WTC11 (cell line): ENCODE measurements at places on chromosomes 6 and 20.
A peak's percentile ranks its signal among the peaks of the same experiment; 100 is the strongest.

DNA sequence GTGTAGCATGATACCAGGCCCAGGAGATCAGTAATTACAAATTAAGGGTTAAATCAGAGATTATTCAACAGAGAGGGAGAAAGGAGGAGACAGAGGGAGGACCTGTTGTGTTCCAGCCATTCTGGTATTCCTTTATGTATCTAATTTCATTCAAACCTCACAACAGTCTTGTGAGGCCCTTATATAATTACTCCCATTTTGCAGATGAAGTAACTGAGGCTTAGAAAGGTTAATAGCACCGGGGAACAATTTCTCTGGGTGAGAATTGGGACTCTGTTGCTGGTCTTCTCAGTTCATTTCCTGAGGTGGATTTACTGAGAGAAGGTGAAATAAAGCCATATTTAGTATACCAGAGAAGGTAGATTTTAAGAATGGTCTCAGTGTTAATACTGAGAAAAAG, 66.6 kb downstream of the C6orf52 start:
- DNase-seq = no peak

- no peak for DNase-seq
Measured at GRCh38 chr6:53795340-53795701, 516 bp downstream of the LRRC1 start.

DNA sequence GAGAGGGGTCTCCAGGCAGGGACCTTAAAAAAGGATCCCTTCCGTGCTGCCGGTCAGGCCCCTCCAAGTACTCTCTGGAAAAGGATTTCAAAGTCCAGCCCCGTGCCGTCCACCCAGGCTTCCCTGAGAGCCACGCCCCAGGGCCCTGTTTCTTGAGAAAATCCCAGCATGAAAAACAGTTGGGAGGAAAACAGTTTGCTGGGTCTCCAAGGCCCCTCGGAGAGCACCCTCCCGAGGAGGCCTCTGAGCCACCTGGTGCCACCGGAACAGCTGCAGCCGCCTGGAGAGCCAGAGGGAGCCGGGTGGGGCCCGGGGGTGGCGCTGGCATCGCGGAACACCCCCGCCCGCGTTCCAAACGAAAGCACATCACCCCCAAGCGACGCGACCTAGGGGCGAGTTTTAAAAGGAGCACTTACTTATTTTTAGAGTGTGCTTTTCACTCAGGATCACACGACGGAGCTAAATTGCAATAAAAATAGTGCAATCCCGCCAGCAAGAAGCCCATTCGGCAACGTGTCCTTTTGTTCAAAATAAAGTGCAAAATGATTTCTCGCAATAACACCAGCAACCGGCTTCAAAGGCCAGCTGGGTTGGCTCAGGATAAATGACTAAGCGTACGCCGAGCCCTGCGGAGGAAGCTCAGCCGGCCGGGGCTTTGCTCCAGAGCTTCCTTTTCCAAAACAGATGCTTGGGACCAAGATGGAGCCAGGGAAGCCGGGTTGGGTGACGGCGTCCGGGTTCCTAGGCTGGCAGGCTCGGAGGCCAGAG, 64.2 kb downstream of the YTHDF1 start:
- DNase-seq = no peak

- DNase-seq = peak; percentile 60
Measured at GRCh38 chr6:159233365-159234101, 64.3 kb downstream of the FNDC1 start.

- no peak for DNase-seq
Measured at GRCh38 chr6:2477250-2477649, 231.8 kb upstream of the GMDS start.

GRCh38 chr6:39313526-39314272, 520 bp downstream of the KCNK17 start:
- DNase-seq = peak; percentile 62

GRCh38 chr20:22563062-22563965, 21.1 kb downstream of the FOXA2 start:
- no peak for DNase-seq

GRCh38 chr6:21131406-21131805, 462.1 kb upstream of the SOX4 start:
- DNase-seq = no peak

DNA sequence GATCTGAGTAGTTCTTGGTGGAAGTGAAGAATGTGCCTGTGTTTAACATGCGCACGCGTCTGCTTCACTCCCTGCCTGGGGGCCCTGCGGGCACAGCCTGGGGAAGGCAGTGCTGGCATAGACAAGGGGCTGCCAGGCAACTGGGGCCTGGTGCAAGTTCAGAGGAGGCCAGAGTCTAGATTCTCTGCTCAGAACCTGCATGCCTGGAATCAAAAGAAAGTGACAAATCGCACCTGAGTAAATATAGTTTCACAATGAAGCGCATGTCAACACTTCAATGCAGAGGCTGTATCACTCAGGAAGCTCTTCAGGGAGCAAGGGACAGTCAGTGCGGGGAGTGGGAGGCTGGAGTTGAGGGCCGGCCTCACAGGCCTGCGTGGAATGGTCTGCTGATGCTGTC, 24.2 kb upstream of the PPP1R14C start:
- no peak for DNase-seq

DNA sequence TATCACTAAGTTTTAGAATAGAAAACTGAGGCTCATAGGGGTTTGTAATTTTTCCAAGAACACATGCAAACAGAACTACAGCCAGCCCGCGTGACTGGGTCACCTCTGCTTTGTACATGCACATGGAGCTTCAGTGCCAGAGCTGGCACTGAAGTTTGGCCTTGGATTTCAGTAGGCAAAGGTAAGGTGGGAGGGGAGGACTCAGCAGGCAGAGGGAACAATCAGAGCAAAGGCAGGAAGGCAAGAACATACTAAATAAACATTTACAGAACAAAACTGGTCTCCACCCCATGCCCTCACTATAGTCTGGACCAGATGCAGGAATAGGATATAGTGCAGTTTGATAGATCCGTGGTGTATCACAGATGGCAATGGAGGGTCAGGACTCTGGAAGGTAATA, 13.6 kb upstream of the ABRACL start:
- DNase-seq = no peak

GRCh38 chr6:14759976-14760672, 485.7 kb upstream of the JARID2 start:
- no peak for DNase-seq

- no peak for DNase-seq
Measured at GRCh38 chr20:32510601-32511357, 74.4 kb downstream of the NOL4L start.

- DNase-seq = no peak
Measured at GRCh38 chr6:169665289-169665688, 36.5 kb downstream of the WDR27 start.

- peak; percentile 68 for DNase-seq
Measured at GRCh38 chr20:62795023-62795761, 1.1 kb upstream of the MRGBP start.

DNA sequence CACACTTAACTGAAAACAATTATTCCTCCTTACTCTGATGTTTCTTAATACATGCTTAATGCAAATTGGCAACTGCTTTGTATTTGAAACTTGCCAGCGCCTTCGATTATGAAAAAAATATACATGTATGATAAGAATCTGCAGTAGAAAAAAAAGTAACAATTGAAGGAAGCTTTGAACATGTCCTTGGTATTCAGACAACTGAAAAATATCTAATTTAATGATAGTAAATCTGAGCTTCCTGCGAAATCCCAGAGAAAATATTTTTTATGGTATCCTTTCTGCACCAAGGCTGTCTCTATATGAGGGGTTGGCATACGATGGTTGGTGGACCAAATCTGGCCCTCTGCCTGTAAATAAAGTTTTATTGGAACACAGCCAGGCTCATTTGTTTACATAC, 186.2 kb downstream of the HDGFL1 start:
- no peak for DNase-seq

DNA sequence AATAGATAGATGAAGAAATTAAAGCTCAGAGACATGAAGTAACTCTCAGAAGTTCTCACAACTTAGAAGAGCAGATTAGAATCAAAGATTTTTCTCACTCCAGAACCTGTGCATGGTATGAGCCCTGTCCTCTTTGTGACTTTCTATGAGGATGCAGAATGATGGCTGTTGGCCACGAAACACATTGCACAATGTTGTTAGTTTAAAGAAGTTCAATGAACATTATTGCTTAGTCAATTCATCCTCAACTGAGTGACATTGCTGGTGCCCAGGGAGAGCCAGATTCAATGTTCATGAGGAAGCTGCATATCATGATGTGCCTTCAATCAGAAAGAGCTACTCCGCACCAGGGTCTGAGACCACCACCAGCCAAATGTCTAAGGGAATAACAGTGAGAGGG, 633.1 kb downstream of the PTPRT start:
- no peak for DNase-seq

GRCh38 chr20:44324343-44324742, 12.5 kb upstream of the R3HDML start:
- no peak for DNase-seq

GRCh38 chr6:90818163-90818562, 231.3 kb upstream of the MAP3K7 start:
- DNase-seq = no peak

- no peak for DNase-seq
Measured at GRCh38 chr6:4503700-4504099, 272.5 kb upstream of the CDYL start.

GRCh38 chr6:47571488-47571887, 93.9 kb downstream of the CD2AP start:
- no peak for DNase-seq

- DNase-seq = no peak
Measured at GRCh38 chr20:23634985-23635767, 2.6 kb downstream of the CST3 start.

DNA sequence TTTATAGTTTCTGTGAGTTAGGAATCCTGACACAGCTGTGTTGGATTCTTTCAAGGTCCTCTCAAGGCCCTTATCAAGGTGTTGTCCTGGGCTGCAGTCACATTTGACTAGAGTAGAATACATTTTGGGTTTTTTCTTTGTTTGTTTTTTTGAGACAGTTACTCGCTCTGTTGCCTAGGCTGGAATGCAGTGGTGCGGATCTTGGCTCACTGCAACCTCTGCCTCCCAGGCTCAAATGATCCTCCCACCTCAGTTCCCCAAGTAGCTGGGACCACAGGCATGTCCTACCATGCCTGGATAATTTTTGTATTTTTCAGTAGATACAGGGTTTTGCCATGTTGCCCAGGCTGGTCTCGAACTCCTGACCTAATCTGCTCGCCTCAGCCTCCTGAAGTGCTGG, 15.7 kb downstream of the NFYA start:
- no peak for DNase-seq

- DNase-seq = no peak
Measured at GRCh38 chr20:40525351-40525750, 163.7 kb downstream of the MAFB start.

DNA sequence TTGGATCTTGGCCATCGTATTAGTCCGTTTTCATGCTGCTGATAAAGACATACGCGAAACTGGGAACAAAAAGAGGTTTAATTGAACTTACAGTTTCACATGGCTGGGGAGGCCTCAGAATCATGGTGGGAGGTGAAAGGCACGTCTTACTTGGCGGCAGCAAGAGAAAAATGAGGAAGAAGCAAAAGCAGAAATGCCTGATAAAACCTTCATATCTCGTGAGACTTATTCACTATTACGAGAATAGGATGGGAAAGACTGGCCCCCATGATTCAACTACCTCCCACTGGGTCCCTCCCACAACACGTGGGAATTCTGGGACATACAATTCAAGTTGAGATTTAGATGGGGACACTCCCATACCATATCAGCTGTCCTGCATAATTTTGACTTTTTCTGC, 20.1 kb upstream of the REPS1 start:
- DNase-seq = no peak

DNA sequence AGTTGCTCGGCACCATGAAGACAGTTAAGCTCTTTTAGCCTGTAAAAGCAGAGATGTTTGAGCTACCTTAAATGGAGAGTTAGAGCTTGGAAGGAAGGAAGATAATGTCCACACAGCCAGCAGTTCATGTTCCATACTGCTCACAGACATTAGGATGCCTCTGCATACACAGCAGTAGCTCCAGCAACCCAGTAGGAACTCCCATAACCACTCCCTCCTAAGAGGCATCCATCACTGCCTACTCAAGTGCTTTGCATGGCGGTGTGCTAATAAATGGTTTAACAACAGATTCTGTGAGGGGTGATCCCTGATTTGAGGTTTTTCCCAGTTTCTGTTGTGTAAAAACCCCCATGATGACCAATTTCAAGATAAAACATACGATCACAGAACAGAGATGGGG, 286.4 kb downstream of the HACE1 start:
- no peak for DNase-seq

DNA sequence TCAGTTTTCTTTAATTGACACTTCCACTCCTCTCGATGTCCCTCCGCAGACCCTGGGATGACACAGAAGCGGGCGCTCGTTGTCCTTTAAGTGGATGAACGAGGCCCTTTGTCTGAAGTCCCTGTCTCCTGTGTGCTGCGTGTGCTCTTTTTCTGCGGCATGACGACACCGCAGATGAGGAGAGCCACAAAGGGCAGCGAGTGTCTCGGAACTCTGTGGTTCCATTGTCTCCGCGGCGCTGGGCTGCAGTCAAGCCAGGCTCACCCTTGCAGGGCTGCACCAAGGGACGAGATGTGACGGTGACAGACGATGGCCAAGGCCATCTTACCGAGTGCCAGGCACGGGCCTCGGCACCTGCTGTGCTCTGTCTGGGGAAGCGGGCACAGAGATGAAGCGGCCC, 10.6 kb downstream of the PRR18 start:
- DNase-seq = no peak

GRCh38 chr6:140912686-140913085, 1220.0 kb upstream of the GJE1 start:
- DNase-seq = no peak

- DNase-seq = no peak
Measured at GRCh38 chr20:15333170-15333569, 995.8 kb upstream of the FLRT3 start.

DNA sequence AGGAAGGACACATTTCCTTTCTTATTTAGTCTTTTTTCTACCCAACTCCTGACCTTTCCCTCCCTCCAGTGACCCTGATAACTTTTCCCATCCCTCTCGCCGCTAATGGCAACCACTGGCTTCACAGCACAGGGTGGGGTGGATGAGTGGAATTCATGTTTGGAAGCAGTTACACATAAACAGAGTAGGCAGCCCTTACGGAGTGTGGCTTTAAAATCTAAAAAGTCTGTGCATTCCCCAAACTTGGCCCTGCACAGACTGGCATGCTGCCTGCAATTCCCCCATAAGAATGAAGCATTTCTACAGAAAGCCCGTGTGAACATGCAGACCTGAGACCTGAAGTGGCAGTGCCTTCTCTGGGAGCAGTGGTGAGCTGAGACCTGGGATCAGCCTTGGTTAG, 275.9 kb upstream of the PRND start:
- DNase-seq = no peak

DNA sequence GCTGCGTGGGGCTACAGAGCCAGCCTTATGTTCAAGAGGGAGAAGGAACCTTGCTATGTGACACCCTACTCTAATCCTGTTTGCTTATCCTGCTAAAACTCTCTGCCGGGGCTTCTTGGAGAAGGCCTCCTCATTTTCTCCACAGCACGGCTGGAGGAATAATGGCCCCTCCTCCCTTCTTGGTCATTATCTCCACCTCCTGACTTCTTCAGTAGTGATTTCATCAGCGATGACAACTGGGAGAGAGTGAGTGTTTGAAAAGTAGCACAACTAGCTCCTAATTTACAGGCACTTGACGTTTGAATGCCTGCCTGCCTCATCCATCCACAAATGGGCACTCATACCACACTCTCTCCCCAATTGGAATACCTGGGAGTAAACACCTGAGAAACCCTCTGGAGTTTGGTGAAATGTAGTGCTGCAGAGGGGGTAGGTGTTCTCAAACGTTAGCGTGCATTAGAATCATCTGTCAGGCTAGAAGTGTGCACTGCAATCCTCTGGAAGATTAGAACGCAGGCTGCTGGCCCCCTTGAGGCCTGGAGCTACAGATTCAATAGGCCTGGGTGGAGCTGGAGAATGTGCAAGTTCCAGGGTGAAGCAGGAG, 148.5 kb downstream of the FOXC1 start:
- no peak for DNase-seq

GRCh38 chr20:32332614-32333013, 25.5 kb upstream of the ASXL1 start:
- DNase-seq = no peak
